ENCODE measurements at places on chromosomes 4 and X. TPM values are rescaled to one million over a fixed set of nuclear protein-coding genes. Genes with fewer than 3 reads are reported as not detected.

IQSEC2 gene
- 18.2 TPM for total RNA-seq

TBC1D9 gene
- total RNA-seq, result 69.5 TPM

BDH2 gene
- 7.5 TPM for total RNA-seq

MED12 gene
- 46.0 TPM for total RNA-seq

NPY2R gene
- total RNA-seq, result 1.3 TPM

PCDH10 gene
- total RNA-seq, result 45.4 TPM

USP11 gene
- total RNA-seq, result 213 TPM

TLR3 gene
- 0.63 TPM for total RNA-seq

NEIL3 gene
- total RNA-seq, result 6.9 TPM

SPIN2A gene
- 2.5 TPM for total RNA-seq

UCHL1 gene
- 918 TPM for total RNA-seq

KCTD8 gene
- total RNA-seq, result 1.6 TPM

ITGB1BP2 gene
- total RNA-seq, result 6.6 TPM

NDST3 gene
- total RNA-seq, result 27.5 TPM

VCX gene
- total RNA-seq, result not detected

PASD1 gene
- total RNA-seq, result not detected

GPAT3 gene
- not detected for total RNA-seq

All from parietal lobe (tissue), 2 donors.